ENCODE measurements at places on chromosomes 4 and X.

GRCh38 chr4:5133201-5133600, 81.9 kb downstream of the STK32B start:
- DNase-seq = no peak

DNA sequence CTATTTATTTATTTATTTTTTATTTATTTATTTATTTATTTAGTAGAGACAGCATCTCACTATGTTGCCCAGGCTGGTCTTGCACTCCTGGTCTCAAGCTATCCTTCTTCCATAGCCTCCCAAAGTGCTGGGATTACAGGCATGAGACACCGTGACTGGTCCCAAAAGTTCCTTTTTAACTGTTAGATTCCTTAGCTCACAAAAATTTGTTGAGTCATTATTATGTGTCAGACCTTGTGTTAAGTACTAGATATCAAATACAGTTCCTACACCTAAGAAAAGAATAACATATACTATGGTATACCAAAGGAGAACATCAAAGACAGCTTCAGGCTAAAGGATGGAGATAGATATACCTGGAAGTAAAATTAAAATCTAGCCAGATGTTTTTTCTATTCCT, 11.6 kb downstream of the FGA start:
- no peak for DNase-seq

DNA sequence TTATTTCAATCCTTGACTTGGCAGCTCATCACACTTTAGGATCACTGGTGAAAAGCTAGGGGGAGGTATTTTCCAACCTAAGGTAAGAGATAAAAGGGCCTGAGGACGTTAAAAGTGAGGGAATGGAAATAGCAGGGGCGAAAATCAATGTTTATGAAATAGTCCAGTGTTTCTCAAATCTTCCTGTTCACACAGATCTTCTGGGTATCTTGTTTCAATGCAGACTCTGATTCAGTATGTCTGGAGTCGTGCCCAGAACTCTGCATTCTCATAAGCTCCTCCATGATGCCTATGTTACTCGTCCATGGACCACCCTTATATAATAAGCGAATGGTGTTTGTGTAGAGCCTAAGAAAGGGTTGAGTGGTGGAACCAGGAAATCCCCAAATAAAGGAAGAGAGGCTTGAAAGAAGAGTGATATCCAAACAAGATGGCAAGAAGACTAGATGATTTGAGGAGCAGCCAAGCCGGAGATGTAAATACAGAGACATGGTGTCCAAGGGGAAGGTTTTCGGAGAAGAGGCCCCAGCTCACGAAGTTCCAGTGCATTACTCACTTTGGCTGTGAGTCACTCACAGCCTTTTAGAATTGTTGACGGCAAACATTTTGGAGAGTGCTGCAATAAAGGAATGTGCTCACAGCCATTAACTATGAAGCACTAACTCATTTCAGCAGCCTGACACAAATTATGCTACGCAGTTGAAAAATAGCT, 215.6 kb upstream of the PPARGC1A start:
- peak; percentile 35 for DNase-seq

GRCh38 chr4:30208731-30209435, 511.3 kb upstream of the PCDH7 start:
- DNase-seq = no peak

- DNase-seq = no peak
These were observed 47.6 kb downstream of the MID1IP1 start for GRCh38 chrX:38848671-38849455.

GRCh38 chr4:89316211-89316610, 8.6 kb upstream of the GPRIN3 start:
- no peak for DNase-seq

GRCh38 chrX:121322159-121322558, 274.7 kb downstream of the GLUD2 start:
- DNase-seq = no peak

GRCh38 chrX:46722742-46723568, 36.0 kb downstream of the SLC9A7 start:
- DNase-seq = no peak
